Right kidney (tissue), 9 donors: ENCODE measurements at places on chromosomes 3 and 15.

DNA sequence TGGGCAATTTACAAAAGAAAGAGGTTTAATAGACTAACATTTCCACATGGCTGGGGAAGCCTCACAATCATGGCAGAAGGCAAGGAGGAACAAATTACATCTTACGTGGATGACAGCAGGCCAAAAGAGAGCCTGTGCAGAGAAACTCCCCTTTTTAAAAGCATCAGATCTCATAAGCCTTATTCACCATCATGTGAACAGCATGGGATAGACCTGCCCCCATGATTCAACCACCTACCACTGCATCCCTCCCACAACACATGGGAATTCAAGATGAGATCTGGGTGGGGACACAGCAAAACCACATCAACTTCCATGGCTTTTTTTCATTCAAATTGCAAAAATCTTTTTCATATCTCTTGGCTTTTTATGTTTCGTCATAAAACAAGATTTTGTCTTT, 67.6 kb upstream of the GADL1 start:
- no peak for DNase-seq

DNA sequence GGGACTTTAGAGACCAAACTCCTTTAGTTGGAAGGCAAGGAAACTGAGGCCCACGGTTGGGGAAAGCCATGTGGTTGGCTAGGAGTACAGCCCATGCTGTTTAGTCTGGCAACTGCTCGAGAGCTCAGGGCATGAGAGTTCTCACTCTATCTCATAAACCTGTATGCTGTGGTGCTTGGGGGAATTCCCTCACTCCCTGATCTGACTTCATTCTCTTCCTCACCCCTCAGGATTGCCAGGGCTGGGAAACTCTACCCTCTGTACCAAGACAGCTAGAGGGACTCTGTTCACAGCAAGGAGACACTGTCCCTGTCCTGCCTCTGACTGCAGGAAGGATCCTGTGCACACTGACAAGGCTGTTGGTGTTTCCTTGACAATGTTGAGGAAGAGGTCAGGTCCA, 230.2 kb downstream of the ZNF621 start:
- no peak for DNase-seq

DNA sequence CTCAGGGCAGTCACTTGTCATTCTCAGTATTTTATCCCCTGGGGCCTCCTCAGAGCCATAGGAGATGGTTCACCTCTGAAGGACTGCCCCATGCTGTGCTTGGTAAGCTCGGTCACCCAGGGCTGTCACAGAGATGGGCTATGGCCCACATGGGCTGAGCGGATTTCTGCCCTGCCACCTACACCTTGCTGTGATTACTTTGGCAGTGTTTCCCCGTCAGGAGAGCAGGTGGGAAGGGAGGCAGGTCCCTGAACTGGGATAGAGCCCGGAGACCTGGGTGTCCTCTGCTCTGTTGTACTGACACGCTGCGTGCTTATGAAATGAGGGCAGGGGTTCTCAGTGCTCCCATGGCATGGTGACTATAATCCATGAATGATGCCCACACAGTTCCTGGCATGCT, 48.9 kb downstream of the APBA2 start:
- DNase-seq: no peak

DNA sequence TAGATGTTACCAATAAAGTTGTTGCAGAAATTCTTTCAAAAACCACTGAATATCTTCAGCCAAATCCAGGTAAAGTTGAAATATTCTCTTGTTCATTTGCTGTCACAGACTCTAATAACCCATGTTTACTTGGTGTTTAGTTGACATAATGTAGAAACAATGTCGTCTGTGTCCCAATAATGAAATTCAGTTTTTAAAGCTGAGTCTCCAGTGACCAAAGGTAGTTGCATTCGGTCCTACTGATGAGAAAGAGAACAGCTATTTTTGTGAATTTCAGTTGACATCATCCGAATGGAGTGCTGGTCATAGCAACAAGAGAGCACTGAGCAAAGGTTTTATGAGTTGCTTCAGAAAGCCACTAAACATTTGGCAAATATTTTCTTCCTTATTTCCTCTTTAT, 88.8 kb upstream of the ADAMTSL3 start:
- no peak for DNase-seq

DNA sequence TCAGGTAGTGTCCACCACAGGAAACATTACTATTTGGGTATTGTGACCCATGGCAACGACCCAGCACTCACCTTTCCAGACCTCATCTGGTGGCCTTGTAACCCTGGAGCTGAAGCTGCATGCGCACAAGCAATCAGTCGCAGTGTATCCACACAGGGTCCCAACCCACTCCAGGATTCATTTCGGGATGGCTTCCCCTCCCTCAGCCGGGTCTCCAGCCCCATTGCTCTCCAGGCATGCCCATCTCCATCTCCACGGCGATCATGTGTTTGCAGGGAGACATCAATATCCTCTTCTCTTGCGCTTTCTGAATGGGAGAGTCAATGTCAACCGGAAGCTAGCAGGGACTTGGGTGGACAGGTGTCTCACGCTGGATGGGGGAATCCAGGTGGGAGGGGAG, 35.2 kb downstream of the GOLGA6L2 start:
- no peak for DNase-seq

DNA sequence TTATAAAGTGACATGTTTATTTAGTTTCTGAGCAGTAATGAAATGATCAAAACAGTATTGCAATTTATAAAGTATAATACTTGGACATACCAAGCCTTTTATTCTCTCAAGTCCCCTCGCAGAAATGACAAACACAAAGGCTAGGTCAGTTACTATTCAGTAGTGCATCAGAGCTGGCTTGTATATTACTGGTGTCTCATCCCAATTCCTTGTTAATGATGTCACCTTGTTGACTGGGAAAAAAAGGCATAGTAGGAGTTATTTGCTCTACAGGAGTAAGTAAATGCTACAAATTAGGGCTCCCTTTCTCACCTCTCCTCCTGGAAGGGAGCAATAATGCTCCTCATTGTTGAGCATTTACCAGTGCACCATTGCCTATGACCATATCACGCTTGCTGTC, 317.6 kb downstream of the CHL1 start:
- no peak for DNase-seq

DNA sequence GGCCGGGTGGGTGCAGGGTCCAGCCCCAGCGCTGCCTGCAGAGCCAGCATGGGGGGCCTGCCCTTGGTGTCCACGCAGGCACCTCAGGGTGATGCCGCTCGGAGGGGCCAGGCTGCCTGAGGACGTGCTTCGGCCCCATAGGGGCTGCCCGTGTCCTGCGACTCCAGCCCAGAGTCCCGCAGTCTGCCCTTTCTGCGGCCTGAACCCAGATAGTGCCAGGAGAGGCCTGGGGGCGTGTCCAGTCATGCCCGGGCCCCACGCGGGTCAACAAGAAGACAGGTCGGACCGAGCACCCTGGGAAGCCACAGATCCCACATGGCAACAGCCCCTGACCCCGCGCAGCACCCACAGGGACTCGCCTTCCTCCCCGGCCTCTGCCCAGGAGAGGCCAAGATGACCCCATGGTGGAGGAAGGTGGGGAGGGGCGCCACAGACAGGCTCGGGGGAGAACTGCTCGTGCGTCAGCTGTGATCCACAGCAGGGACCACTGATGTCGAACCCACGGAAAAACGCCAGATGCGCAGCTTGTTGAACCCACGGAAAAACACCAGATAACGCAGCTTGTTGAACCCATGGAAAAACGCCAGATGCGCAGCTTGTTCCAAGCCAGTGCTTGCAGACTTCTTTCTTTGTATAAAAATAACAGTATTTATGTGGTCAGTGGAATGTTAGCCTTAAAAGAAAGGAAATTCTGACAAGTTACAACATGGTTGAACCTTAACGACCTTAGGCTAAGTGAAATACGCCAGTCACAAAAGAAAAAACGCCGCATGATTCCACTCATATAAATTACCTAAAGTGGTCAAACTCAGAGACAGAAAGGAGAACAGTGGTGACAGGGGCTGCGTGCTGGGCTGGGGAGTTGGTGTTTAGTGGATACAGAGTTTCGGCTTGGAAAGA, 28.5 kb downstream of the CYFIP1 start:
- DNase-seq: no peak
